ENCODE measurements at places on chromosomes 11 and 22.

DNA sequence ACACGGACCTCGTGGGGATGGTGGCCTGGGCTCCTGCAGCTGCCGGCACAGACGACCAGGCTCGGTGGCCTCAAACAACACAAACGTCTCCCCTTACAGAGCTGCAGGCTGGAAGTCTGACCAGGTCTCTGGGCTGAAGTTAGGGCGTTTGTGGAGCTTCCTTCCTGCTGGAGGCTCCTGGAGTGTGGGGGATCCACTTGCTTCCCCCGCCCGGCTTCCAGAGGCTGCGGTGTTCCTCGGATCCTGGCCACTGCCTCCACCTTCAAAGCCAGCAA is 313.5 kb downstream of the CTTN start:
- DNase-seq: no peak

GRCh38 chr11:119739975-119740374 is 11.0 kb upstream of the NECTIN1 start:
- no peak for DNase-seq

GRCh38 chr11:10436224-10436623 is 18.8 kb upstream of the AMPD3 start:
- DNase-seq: no peak

DNA sequence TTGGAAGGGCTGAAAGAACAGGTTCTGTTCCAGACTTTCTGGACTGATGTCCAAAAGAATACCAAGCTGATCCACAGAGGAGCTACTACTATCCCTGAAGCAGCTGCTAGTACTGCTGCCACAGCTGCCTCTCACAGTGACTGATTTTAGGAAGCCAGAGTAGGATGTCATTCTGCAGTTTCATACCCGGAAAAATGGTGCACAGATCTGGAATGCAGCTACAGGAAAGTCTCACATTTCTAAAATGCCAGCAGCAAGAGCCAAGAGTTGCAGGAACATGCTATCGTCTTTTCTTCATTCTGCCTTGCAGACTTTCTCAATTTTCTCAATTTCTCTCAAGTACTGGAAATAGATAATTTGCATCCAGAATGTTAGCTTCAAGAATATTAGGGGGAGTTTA is 19.4 kb upstream of the CCDC179 start:
- DNase-seq: peak; percentile 3

DNA sequence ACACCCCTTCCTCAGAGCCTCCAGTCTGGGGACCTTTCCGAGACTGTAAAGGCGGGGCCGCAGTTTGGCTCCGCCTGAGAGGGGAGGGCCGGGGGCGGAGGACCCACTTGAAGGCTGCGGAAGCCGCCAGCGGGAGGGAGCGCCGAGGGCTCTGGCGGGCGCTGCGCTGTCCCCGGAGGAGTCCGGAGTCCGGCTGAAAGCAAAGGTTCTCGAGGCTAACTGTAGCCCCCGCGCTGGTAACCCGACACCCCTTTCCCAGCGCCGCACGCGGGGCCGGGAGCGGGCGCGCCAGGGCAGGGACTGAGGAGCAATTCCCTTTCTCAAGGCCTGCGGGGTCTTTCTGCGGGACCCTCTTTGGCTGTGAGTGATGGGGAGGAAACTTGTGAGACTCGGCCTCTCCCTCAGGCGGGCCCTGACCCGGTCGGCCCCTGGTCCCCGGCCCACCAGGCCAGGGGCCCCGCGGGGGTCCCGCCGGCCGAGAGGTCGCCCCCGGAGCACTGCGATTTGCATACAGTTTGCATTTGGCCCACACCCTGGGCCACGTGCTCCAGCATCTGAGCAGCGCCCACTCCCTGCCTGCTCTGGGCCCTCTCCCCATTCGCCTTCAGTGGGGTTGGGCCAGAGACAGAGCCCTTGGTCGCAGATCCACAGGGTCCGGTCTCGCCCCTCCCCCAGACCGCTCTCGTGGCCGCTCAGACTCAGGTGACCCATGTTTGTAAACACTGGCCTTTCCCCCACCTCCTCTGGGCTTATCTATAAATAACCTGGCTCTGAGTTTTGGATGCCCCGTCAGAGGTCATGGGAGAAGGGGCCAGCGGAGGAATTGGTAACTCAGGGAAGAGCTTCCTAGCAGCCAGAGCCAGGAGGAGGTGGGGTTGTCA is 519 bp upstream of the ART5 start:
- DNase-seq: peak; percentile 60

DNA sequence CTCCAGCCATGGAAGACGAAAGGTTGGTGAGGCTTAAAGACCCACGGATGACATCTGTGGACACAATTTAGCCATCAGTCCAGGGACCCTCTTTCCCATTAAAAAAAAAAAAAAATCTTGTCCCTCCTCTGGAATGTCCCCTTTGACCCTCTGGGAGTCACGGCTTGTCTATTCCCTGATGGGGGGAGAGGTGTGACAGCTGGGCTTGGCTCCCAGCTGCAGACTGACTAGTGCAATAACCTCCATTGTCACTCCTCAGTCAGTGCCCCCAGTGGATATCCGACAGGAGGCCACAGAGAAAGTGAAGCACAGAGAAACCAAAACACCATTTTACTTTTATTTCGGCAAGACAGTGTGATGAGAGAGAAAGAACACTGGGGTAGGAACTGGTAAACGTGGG is 2.7 kb upstream of the VSIG2 start:
- no peak for DNase-seq

DNA sequence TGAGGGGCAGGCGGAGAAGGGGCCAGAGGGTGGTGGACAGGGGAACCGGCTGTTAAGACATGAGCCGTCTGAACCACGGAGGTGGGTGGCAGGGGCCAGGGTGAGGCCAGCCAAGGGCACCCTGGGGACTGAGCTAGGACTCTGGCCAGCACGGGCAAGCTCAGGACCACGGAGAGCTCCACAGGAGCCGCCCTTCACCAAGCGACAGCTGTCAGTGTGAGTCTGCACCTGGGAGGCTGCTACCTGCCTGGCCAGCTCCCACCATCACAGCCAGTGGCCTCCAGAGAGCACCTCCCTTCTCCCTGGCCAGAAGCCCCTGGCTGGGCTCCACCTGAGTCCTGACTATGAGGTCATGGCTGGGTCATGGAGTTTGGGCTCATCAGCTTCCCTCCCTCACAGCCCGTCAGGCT is 21.6 kb downstream of the MGAT3 start:
- DNase-seq: no peak

GRCh38 chr11:123525097-123525496 is 95.0 kb downstream of the GRAMD1B start:
- no peak for DNase-seq

- peak; percentile 90 for DNase-seq
Observed at GRCh38 chr11:106988151-106989077, 29.9 kb downstream of the GUCY1A2 start.

DNA sequence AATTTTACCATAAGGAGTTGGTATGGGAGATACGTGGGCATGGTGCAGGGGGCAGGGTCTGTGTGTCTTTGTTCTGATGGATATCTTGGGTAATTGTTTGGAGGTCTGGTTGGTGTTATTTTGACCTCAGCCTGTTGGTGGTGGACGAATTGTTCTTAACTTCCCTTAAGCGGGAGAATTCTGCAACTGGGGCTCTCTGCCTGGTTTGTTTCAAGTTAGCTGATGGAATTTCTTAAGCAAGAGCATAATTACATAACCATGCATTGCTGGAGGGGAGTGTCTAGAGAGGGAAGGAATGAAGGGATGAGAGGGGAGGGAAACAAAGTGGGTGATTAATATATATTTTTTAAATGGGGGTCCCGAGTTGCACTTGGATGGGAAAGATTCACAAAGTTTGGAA is 908.5 kb upstream of the RAG2 start:
- no peak for DNase-seq

DNA sequence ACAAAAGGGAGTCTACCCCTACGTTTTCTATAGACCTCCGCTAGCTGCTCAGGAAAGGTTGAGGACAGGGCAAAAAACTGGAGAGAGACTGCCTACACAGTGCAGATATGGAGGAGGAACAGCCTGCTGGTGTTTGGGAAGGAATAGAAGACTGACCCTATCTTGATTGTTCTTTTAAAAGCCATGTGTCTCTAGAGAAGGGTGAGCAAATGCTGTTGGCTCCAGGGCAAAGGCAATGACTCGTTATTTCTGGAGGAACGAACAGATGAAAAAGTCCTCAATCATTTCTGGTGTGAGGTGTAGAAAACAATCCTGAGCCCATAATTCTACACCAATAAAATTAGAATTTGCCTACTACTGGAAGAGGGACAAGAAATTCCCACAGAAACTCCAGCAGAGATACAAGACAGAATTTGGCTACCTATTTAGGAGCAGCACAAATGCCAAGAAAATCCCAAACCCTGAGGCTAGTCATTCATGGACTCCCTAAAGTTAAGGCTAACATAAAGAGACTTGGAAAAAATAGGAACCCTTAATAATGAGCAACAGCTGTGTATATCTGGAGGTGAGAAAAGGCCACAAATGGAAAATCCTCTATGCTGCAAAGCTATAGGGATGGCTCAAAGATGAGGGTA is 1206.3 kb upstream of the CNTN5 start:
- DNase-seq: peak; percentile 6

DNA sequence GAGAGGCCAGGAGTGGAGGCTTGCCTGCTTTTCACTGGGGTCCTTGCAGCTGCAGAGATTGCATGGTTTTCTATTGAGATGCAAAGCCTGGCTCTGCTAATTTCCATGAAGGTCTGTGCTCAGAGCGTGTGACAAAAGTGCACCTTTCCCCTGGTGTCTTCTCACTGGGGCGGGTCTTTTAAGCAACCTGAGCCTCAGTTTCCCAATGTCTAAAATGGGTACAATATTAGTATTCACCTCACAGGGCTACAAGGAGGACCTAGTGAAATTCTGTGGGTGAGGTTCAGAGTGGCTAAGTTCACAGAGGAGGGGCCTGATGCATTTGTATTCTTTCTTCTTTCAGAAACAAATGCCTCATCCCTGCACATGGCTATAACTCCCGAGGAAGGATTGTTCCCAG is 20.3 kb downstream of the PPM1F start:
- no peak for DNase-seq

GRCh38 chr22:27795696-27796517 is 5.6 kb downstream of the MN1 start:
- no peak for DNase-seq

DNA sequence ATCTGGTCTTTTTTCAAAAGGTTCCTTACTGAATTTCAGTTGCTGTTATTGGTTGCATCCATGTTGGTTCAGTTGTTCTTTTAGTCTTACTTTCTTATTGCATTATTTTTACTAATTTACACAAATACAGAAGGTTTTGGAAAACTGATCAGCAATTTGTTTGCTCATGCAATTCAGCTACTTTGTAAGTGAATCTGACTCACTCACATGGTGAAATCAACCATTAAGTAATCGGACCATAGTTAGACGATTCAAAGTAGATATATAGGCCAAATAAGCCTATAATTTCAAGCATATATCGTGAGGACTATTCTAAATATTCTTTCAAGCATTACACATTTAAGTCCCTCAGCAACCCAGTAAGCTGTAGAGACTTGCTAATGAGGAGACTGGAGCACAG is 41.7 kb downstream of the CCDC83 start:
- no peak for DNase-seq

DNA sequence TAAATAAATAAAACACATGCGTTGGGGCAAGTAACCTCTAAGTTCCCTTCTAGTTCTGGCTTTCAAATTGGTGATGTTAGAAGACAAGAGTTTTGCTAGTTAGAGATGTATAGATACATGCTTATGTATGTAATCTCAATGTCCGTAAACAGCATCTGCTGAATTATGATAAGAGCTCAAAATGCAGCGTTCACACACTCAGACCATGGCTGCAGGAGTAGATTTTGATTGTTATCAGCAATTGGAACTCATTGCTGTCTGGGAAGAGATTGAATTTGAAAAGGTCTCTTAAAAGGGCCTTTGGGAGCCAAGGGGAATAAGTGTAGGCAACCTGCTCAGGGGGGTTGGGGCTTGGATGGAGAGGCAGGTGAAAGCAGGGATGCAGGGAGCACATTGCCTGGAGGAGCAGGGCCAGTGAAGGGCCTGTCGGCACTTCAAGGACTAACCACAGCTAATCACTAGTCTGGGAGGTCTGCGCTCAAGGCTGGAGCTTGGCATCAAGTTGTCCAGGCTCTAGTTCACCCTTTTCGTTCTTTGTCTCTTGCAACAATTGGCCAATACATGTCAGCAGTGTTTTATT is 2.7 kb upstream of the RAG1 start:
- no peak for DNase-seq

GRCh38 chr11:128949791-128950454 is 7.3 kb upstream of the TP53AIP1 start:
- no peak for DNase-seq

- DNase-seq: peak; percentile 74
Observed at GRCh38 chr11:77361184-77361583, 59.7 kb upstream of the GDPD4 start.

DNA sequence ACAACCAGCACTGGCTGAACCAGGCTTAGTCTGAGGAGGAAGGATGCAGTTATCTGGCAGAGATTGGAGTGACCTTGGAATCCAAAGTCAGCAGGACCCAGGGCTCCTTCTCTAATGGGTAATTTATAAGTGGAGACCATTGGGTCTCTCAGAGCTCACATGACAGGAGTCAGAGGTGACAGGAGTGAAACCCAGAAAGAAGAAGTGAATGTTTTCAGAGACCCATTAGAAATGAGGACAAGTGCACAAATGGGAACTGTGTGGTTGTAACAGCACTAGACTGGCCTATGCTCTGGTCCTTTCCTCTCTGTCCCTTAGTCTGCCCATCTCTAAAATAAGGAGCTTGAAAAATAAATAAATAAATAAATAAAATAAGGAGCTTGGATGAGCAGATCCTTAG is 107.4 kb downstream of the SERGEF start:
- DNase-seq: no peak

DNA sequence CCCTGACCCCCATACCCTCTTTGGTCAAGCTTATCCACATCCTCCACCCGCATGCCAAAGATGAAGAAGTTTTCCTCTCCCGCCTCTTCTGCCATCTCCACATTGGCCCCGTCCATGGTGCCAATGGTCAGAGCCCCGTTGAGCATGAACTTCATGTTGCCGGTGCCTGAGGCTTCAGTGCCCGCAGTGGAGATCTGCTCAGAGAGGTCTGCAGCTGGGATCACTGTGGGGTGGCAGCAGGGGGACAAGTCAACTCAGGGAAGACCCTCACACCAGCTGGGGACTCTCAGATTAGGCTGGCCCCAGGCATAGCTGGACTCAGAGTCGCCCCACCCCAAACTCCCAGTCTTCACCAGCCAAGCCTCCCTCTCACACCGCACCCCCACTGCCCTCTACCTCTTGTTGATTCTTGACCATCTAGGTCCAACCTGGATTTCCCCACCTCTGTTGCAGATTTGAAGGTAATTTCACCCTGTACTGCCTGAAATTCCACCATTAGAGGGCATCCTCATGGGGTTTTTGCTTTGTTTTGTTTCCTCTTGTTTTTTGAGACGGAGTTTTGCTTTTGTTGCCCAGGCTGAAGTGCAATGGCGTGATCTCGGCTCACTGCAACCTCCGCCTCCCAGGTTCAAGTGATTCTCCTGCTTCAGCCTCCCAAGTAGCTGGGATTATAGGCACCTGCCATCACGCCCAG is 6.6 kb upstream of the RASGRP2 start:
- DNase-seq: no peak

- no peak for DNase-seq
Observed at GRCh38 chr11:72668629-72669347, 5.4 kb downstream of the PDE2A start.

DNA sequence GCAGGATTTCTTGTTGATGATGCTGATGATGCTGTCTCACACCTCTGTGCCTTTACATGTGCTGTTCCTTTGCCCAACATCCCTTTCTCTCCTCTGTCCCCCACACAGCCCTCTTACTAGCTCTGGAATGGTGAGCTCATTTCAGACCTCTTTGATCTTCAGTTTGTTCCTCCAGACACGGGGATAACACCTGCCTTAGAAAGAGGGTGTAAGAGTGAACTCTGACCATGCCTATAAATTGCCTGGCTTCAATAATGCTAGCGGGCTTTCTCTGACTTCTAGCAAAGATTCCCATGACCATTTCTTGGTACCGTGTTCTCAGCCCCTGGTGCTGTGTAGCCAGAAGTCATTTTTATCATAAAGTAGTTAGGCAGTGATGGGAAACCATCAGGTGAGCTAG is 55.9 kb upstream of the DRD2 start:
- DNase-seq: no peak
